ENCODE measurements at places on chromosomes 2 and 18.
A peak's percentile ranks its signal among the peaks of the same experiment; 100 is the strongest.

- no peak for DNase-seq
Observed at GRCh38 chr2:201152517-201152916, 30.4 kb upstream of the CASP10 start.

- DNase-seq = no peak
Observed at GRCh38 chr2:127134833-127135830, 28.2 kb upstream of the BIN1 start.

DNA sequence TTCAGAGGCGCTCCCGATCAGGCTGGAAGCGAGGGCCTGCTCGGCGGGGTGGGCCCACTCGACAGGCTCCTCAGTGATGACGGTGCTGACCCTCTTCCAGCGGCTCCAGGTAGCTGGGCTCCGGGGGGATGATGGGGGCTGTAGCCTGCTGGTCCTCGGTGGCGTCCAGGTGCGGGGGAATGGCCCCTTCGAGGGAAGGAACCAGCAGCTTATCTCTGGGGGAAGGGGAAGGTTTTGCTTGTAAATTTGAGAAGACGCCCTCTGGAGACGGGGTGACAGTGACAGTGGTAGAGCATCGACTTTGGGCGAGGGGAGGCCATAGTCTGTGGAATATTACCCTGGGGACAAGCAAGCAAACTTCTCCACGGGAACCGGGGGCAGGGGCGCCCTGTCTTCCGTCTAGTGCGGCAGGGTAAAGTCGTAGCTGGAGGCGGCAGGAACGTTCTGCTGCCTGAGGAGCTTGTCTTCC, 891.9 kb upstream of the LRRTM1 start:
- DNase-seq = no peak

GRCh38 chr18:49072940-49073339, 122.2 kb upstream of the SMAD7 start:
- no peak for DNase-seq

DNA sequence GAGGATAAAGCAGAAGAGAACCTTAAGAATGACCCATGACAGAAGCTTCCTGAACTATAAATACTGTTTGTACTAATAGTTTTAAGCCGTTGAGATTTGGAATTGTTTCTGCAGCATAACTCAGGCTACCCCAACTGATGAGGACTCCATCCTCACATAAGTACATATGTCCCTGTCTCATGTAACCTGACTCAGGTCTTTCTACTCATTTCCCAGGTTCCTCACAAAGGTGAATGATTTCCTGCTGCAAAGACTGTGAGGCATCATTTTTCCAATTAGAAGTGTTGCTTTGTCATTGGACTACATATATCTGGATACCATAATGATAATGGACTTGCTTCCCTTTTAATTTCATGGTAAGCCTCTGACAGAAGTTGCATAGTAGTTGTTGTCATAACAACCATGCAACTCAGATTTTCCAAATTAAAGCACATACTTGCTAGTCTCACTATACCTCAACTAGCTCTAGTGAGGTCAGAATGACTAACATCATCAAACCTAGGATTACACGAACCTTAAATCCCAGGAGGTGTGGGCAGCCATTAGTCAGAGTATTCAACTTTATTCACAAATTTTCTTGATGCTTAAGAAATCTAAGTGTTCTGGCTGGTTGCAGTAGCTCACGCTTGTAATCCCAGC, 38.0 kb upstream of the NEDD4L start:
- DNase-seq = no peak

DNA sequence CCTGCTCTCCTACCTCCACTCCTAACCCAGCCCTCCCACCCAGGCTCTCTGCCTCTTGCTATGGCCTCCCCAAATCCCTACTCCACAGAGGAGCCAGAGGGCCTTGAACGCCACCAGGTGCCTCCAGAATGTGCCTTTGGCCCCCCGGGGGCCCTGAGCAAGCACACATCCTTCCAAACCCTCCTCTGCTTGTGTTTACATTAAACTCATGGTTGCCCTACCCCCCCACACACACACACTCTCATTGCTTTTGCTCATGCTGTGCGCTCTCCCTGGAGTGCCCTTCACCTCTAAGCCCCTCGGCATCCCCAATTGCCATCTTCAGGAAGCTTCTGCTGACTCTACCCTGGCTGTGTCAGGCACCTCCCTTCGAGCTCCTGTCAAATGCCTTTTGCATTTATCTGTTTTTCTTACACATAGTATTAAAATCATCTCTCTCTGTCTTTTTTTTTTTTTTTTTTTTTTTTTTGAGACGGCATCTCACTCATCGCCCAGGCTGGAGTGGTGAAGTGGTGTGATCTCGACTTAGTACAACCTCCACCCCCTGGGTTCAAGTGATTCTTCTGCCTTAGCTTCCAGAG, 16.3 kb upstream of the TET3 start:
- DNase-seq = no peak

DNA sequence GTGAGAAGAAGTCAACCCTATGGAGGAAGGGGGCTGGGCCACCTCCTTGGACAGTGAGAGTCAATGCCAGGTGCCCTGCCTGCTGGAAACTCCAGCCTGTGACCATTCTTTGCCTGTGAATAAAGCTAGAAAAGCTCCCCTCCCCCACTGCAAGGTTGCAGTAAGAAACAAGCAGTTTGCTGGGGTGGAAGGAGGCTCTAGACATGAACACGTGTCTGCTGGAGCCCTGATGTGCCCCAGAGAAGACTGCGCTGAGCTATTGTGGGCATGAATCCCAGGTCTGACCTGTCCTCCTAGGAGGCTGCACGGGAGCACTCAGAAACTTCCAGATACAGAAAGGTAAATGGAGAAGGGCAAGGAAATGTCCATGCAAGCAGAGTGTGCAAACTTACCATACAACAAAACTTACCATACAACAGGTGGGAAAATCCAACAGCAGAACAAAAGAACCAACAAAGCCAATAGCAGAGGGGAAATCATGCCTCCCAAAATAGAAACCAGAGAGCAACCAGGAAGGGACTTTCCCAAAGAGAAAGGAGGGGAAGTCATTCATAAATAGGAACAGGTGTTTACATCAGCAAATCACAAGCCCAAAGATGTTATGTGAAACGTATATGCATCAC, 278.7 kb downstream of the BCL2 start:
- DNase-seq = no peak

DNA sequence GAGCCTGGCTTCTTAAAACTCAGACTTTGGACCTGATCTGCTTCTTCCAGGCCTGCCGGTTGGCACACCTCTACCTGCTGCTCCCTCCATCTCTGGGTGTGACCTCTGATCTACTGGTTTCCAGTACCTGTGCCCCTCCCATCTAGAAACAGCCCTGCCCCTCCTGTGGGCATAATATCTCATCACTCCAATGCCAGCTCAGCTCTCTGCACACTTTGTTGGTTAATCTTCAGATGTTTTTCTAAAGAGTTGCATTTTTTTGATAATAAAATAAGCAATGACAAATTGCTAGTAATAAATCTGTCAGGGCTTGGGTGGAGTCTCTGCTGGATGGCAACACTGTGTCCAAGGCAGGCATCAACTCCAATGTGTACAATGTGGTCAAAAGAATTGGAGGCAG, 89.6 kb upstream of the PPP1CB start:
- no peak for DNase-seq

- no peak for DNase-seq
Observed at GRCh38 chr2:63590626-63591408, 2.1 kb downstream of the MDH1 start.

GRCh38 chr2:38765149-38765548, 12.9 kb upstream of the GEMIN6 start:
- DNase-seq = no peak

DNA sequence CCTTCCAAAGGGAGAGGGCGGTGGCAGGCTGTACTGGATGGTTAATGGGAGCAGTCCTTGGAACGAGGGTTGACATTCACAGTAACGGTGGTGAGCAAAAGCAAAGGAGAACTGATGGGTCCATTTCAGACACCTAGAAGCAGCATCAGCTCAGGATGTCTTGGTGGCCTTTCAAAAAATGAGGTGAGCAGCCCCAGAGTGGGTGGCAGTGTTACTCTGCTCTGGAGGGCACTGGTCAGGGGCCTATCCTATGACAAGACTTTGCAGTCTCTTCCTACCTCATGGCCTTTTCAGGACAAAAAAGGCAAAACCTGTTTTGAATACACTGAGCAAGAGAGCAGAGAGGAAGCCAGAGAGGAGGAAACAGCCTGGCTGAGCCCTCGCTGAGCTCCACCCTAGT, 23.5 kb downstream of the CAPN14 start:
- no peak for DNase-seq

- DNase-seq = no peak
Observed at GRCh38 chr2:58922245-58922644, 681.1 kb upstream of the FANCL start.

GRCh38 chr2:168594778-168595177, 138.7 kb downstream of the CERS6 start:
- no peak for DNase-seq

DNA sequence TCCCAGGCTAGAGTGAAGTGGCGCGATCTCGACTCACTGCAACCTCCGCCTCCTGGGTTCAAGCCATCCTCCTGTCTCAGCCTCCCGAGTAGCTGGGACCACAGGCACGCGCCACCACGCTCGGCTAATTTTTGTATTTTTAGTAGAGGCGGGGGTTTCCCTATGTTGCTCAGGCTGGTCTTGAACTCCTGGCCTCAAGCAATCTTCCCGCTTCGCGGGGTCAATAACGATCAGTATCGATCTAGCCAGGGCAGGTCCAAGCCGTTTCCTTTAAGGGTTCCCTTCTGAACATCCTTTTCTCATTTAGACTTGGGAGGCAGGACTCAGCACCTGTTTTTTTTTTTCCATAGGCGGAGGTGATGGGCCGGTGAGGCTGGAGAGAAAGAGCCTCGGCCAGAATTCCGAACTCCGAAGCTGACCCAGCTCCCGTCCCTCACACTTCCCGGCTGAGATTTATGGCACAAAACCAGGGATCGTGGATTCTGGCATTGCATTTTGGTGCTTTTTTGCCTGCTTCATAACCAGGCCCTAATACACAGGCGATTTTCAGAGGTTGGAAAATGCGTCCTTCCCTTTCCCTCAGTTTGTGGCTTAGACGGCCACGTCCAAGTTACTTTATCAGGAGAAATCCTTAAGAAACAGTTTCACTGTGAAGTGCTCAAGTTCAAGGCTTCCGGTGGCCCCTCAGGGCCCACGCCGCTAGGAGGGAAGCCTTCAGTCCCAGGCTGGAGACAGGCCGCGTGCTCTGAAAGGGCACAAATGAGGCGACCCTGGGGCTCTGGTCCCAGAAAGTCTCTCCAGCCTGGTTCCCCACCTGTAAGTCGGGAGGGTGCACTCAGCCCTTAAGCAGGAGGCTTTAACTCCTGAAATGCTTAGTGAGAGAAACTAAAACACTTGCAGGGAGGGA, 998 bp upstream of the SLC66A3 start:
- no peak for DNase-seq

DNA sequence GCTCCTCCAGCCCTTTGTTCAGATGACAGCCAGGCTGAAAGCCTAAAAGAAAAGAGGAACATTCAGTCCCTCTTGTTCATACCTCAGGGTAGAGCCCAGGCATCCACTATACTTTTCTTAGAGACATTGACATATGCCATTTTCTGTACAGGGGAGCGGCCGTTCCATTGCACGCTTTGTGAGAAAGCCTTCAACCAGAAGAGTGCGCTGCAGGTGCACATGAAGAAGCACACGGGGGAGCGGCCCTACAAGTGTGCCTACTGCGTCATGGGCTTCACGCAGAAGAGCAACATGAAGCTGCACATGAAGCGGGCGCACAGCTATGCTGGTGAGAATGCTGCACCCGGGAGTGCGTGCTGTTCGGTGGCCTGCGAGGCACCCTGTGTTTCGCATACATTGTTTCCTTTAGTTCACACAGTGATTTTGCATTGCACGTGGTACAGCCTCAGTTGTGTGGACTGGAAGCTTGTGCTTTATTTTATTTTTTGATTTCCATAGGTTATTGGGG, 138.2 kb downstream of the ZNF236 start:
- DNase-seq = no peak

- DNase-seq = peak; percentile 33
Observed at GRCh38 chr2:43877782-43878464, 39.2 kb downstream of the ABCG8 start.

DNA sequence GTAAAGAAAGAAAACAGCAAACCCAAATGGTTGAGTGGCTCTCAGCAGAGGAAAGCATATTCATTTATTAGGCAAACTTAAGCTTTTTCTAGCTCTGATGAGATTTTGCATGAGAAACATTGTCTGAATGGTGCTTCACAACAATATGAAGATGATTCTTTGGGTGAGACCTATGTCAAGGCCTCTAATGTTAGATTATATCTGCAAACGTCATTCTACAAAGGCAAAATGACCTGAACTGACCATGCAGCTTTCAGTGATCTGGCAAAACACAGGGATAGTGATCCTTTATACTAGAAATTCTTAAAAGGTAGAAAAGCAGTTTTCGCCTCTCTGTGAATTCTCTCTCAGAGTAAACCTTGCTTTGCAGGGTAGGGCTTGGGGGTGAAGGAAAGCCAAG, 11.7 kb downstream of the RHBDD1 start:
- no peak for DNase-seq

- no peak for DNase-seq
Observed at GRCh38 chr18:51028201-51028805, 1.7 kb upstream of the SMAD4 start.

GRCh38 chr2:42328148-42328833, 32.7 kb downstream of the COX7A2L start:
- no peak for DNase-seq

DNA sequence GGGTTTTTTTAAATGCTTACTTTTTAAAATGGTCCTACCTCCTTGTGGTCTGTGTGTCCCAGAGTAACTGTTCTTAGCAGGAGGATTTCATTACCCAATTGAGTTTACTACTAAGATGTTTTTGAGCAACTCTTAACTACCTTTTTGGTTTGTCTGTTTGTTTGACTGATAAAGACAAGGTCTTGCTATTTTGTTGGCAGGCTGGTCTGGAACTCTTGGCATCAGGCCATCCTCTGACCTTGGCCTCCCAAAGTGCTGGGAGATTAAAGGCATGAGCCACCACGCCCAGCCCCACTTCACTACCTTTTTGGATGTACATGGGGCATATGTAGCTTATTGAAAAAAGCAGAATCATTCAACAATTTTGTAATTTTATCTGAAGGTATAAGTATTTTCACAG, 14.9 kb downstream of the MRPS9 start:
- no peak for DNase-seq

DNA sequence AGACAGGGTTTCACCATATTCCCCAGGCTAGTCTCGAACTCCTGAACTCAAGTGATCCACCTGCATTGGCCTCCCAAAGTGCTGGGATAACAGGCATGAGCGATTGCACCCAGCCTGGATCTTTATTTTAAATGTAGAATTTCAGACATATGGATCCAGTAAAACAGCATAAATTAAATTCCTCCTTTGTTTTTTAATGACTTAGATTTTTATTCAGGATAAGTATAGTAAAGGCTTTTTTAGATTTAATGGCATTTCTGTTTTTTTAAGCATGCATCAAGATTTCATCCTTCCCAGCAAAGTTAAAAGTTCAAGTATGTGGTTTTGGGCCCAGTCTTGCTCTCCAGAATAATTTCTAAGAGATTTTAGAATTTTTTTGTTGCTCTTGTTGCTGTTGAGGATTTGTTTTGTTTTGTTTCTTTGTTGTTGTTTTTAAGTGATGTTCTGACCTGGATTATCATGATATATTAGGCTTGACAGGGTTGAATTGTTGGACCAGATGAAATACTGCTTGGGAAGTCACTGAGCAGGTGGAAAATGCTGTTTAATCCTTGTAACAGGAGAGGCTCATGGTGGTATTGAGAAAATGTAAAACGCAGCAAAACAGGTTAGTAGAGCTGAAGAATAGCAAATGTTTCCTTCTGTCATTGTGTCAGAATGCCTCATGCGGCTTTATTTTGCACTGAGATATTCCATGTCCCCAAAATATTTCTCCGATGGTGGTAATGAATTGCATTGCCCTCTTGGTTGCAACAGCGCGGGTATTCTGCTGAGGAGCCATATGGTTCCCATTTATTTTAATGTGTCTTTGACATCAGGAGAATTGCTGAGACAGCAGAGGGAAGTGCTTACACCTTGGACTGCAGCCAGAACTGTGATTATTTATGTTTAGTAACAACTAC, 147.9 kb downstream of the GALNT3 start:
- DNase-seq = no peak
